ENCODE measurements at places on chromosomes 3 and 15.

GRCh38 chr3:151580591-151580990 is 119.7 kb upstream of the IGSF10 start:
- DNase-seq = no peak

- no peak for DNase-seq
These were observed 210.4 kb downstream of the ERC2 start for GRCh38 chr3:56257826-56258225.

DNA sequence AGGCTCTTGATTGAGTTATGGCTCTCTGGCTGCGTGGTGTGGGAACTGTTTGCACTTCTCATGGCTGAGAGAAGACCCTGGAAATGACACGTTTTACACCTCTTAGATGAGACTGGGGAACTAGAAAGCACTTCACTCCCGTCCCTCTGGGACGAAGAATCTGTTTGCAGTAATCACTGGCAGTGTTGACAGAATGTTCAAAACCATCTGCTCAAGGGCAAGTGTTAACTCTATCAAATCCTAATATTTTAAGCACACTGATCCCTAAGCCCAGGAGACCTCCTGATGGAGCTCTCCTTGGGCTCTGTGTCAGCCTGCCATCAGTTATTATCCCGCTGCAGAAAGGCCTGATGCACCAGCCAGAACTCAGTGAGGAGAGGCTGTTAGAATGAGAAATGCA is 323.8 kb upstream of the DNAJC19 start:
- no peak for DNase-seq

GRCh38 chr15:74569731-74570070 is 28.7 kb downstream of the ARID3B start:
- DNase-seq = no peak

GRCh38 chr15:89446255-89446891 is 50.0 kb downstream of the RHCG start:
- DNase-seq = no peak

GRCh38 chr3:9102240-9102981 is 139.1 kb upstream of the RAD18 start:
- no peak for DNase-seq

DNA sequence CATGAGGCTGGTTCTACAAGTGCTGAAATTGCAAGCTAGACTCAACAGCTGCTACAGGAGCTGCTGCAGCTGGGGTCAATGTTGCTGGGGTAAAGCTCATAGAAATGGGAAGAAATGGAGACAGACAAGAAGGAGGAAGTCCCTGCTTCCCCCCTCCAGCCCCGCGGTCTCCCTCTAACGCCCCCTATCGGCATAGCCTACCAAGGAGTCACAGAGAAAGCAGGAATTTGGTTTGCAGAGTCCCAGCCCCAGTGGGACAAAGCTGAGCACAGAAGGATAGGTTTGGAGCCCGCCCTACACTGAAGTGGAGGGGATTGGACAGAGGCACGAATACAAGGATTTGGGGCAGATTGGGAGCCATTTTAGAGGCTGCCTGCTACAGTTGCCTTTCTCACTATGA is 176.9 kb upstream of the ANKRD28 start:
- DNase-seq = no peak

GRCh38 chr15:30954674-30955073 is 36.8 kb downstream of the MTMR10 start:
- no peak for DNase-seq

- DNase-seq = no peak
These were observed 6.3 kb downstream of the ACAA1 start for GRCh38 chr3:38130631-38131065.

- DNase-seq = no peak
These were observed 158.3 kb upstream of the CGNL1 start for GRCh38 chr15:57217778-57218598.

Measured in central memory CD8-positive, alpha-beta T cell (primary cell).